AG04450 (cell line): ENCODE measurements at places on chromosomes 4 and X.

- peak; percentile 15 for DNase-seq
These were observed 235.3 kb downstream of the GPAT3 start for GRCh38 chr4:83771113-83771705.

DNA sequence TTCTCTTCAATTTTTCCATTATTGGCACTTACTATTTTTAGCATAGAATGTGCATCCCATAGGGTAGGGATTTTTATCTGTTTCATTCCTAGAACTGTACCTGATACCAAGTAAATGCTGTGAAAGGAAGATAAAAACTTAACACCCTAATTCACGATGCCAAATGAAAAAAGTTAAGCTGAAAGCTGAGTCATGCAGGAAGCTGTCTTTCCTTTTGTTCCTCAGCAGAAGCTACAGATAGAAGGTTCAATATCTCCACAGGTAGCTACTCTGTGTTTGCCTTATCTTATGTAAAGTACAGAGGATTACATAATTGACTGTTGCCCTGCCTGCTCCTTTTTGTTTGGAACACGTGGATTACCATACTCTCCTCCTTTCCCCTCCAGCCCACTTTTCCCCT is 77.0 kb downstream of the LRP2BP start:
- no peak for DNase-seq

DNA sequence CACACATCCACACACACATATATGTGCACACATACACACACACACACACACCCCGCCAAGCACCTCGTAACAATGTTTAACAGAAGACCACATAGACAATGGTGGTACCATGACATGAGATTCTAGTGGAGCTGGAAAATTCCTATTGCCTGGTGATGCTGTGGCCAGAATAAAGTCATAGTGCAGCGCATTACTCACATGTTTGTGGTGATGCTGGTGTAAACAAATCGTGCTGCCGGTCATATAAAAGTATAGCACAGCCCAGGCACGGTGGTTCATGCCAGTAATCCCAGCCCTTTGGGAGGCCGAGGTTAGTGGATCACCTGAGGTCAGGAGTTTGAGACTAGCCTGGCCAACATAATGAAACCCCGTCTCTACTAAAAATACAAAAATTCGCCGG is 275.2 kb downstream of the TRIML1 start:
- no peak for DNase-seq

DNA sequence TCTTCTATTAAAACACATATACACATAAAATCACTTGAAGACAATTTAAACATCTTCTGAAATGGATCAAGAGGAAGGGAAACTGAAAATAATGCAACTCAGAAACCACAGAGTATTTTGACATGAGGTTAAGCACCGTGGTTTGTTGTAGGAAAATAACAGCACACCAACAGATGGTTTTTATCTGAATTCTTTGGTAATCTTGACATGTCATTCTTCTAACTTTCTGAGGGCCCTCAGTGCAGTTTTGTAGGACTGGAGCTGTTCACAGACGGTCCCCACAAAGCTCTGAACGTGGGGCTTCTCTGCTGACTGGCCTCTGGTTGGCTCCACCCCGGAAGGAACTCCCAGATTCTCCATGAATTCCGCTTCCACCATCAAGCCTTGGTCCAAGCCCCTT is 16.0 kb upstream of the TLR8 start:
- DNase-seq = no peak

DNA sequence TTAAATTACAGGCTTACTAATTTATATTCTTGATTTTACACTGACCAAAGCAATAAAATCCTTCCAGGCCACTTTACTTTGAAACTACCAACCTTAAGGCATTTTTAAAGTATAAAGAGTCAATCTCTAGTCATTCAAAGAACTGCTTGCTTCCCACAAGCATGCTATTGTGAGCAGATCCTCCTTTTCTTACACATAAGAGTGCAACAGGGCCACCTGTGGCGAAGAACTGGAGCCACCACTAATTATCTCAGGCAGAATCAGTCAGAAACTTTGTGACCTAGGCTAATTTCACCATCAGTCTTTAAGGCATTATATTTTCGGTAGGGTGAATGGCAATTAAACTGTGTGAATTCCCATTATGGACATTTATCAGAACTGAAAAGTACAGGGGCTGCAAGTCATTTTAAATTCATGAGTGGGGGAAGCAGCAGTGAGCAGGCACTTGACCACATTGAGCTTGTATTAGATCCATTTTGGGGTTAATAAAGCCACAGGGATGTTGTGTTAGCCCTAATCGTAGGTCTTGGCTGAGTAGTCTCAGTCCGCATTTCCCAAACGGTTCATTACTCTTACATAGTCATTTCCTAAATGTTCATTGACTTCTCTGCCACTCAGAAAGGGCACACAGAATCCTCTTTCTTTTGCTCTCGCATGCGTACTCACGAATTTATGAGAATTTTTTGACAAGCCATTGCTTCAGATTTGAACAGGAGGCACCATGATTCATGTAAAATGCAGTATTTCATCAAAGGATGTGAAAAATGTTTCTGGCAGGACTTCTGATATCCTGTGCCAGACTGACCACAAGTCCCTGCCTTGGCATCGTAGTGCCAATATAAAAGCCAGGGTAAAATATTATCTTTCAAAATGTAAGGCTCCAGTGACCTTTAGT is 39.8 kb downstream of the NPY2R start:
- no peak for DNase-seq

DNA sequence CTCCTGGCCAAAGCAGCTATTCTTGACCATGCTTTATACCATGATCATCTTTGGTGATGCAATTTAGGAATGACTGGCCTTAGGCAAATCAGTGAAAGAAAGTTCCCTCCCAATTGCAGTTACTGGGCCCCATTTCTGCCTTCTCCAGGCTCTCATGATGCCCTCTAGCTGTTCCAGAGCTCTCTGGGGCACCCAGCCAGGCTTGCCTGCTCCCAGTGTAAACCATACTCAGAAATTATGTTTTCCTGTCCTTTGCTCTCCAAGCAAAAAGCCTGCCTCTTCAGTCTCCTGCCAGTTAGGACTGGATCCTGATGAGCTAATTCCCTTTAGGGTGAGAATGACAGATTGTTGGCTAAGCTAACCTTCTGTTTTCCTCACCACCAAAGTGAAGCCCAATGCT is 85.3 kb upstream of the RBPJ start:
- DNase-seq = peak; percentile 34

DNA sequence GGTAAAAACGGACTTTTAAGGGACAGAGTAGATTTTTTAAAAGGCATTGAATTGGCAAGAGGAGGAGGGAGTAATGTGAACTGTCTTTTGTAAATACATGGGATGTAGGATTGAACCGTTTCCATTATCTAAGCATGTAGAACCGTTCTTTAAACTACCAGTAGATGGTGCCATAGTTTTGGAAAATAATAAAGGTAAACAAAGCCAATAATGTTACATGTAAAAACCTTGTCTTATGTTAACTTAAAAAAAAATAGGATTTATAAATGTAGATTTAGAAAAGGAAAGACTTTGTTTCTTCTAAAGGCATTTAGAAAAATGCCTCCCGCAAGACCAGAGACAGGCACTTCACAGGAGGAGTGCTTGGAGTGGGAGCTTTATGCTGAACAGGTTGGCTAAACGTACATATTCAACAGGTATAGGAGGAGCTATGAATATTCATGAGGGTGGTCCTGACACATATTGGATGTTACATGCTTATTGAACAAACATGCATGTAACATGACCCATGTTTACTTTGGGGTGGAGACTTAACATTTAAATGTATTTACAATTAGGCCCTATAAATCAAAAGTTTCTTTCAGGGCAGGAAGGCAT is 45.5 kb upstream of the FAM241A start:
- DNase-seq = peak; percentile 42

- DNase-seq = no peak
These were observed 43.1 kb upstream of the IL21 start for GRCh38 chr4:122663814-122664610.

GRCh38 chrX:32267796-32268195 is 943.6 kb downstream of the DMD start:
- DNase-seq = no peak

- DNase-seq = no peak
These were observed 51.5 kb upstream of the ARHGAP24 start for GRCh38 chr4:85423431-85423830.

DNA sequence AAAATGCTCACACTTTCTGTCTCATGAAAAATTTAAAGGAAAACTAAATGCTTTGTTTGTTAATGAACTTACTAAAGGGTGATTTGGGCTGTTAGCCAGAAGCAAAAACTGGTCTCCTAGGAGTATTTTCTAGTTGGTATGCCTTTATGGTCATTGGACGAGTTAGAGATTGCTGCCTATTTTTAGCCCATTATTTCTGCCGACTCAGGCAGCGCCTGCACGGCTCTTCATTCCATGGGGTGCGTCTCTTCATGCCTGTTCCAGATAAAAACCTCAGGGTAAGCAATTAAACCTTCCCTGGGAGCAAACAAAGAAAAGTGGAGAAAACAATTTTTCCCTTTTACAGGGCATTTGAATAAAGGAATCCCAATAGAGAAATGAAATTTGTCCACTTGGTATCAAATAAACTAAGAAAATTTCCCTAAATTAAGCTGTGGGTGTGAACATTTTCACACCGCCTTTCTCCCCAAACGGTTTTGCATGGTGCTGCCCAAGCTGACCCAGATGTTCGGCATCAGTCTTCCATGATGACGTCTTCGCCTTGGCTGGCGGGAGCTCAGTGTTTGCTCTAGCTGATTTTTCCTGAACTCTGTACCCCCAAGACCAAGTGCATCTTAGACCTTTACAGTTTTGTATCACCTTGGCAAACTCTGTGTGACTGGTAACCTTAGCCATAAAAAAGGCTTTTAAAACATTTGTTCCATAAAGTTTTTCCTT is 61.7 kb upstream of the ADGRG2 start:
- no peak for DNase-seq

GRCh38 chr4:151475035-151475714 is 66.2 kb downstream of the FHIP1A start:
- DNase-seq = no peak

DNA sequence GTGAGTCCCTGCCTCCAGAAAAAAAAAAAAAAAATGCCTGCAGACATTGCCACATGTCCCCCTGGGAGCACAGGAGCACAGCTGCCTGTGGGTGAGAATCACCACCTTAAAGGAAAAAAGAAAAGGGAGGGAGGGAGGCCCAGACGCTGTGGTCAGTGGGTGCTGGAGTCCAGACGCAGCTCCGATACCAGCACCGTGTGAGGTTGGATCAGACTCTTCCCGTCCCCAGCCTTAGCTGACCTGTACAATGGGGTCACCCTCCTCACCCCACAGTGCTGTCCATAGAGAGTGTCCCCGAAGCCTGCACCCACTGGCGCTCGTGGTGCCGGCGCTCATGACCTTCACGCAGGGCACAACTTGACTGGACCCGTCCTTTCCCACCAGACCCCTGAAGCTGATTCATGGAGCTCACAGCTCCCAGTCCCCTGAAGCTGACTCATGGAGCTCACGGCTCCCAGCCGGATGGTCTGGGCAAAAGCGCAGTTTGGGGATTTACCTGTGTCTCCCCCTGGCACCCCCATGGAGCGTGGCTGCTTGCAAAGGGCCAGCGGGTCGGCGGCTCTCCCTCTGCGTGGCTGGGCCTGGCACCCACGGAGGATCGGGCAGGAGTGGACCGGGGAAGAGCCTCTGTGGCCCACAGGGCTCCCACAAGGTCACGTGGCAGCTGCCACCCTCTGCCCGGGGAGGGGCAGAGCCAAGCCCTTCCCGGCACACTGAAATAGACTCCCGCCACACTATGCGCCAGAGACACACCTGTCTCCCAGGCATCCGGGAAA is 31.4 kb downstream of the ABLIM2 start:
- DNase-seq = no peak

GRCh38 chrX:137896123-137896522 is 330.2 kb downstream of the ZIC3 start:
- DNase-seq = no peak

DNA sequence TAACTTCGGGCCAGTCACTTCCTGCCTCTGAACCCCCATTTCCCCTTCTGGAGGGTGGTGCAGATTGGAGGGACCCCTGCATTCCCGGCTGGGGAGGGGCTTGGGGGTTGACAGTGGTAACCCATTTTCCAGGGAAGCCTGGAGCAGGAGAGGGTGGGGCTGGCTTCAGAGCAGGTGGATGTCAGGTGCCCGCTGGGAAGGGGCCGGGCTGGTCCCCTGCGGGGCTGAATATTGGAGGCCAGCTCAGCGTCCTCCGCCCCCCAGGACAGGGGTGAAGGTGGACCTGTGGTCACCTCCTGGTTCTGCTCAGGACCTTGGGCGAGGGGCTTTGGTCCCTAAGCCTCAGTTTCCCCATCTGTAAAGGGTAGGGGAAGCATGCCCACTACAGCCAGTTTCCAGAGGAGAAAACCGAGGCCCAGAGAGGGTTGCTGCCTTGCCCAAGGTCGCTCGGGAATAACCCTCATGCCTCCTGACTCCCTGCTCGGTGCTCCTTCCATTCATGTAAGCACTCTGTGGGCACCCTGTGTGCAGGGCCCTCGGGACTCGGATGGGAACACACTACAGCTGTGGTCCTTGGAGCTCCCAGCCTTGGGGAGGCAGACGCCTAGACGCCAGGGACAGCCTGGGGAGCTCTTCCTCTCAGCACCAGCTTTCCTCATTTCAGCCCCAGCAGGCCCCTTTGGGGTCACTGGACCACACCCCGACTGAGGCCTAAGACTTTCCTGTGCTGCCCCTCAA is 683 bp downstream of the MAN2B2 start:
- DNase-seq = no peak

GRCh38 chr4:71584585-71584984 is 199.3 kb downstream of the GC start:
- DNase-seq = no peak

- no peak for DNase-seq
These were observed 106.5 kb upstream of the FAM9A start for GRCh38 chrX:8907688-8908087.

- DNase-seq = no peak
These were observed 51.7 kb downstream of the TMEM154 start for GRCh38 chr4:152628128-152628527.

DNA sequence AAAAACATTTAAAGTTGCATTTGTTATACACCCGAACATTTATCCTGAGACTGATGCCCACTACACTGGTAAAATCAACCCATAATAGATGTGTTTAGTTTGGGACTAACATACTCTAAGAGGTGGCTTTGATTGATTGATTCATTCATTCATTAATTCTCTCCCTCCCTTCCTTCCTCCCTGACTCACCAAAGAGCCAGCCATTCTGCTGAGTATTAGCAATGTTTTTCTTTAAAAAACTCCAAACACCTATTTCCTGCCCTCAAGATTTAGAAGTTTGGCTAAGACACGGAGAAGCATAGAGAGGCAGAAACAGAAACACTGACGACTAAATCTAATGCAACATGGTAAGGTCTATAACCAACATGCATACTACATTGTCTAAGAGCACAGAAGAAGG is 88.9 kb downstream of the RASL11B start:
- DNase-seq = no peak

GRCh38 chr4:121049072-121049599 is 23.2 kb downstream of the NDNF start:
- no peak for DNase-seq

GRCh38 chr4:173521467-173522159 is 8.4 kb downstream of the HAND2 start:
- DNase-seq = no peak
